ENCODE measurements at places on chromosomes 4 and X. TPM values are rescaled to one million over a fixed set of nuclear protein-coding genes. Genes with fewer than 3 reads are reported as not detected.

SLC26A1 gene
- total RNA-seq = not detected

PPP4R3C gene
- not detected for total RNA-seq

SPP1 gene
- total RNA-seq = 9.0 TPM

ZNF275 gene
- total RNA-seq = 0.87 TPM

SPANXB1 gene
- total RNA-seq = not detected

KLKB1 gene
- total RNA-seq = not detected

ATP7A gene
- total RNA-seq = 11.3 TPM

MSANTD1 gene
- 4.6 TPM for total RNA-seq

RHOH gene
- 4.1 TPM for total RNA-seq

HPSE gene
- total RNA-seq = under 0.01 TPM

MAP7D3 gene
- 7.5 TPM for total RNA-seq

ADAM29 gene
- total RNA-seq = not detected

ANXA5 gene
- total RNA-seq = 102 TPM

UGT2A1 gene
- not detected for total RNA-seq

TEC gene
- total RNA-seq = 4.2 TPM

TRIML2 gene
- total RNA-seq = not detected

GRCh38 chrX:69097451-69098236 is 67.6 kb downstream of the PJA1 start:
- DNase-seq = no peak

DNA sequence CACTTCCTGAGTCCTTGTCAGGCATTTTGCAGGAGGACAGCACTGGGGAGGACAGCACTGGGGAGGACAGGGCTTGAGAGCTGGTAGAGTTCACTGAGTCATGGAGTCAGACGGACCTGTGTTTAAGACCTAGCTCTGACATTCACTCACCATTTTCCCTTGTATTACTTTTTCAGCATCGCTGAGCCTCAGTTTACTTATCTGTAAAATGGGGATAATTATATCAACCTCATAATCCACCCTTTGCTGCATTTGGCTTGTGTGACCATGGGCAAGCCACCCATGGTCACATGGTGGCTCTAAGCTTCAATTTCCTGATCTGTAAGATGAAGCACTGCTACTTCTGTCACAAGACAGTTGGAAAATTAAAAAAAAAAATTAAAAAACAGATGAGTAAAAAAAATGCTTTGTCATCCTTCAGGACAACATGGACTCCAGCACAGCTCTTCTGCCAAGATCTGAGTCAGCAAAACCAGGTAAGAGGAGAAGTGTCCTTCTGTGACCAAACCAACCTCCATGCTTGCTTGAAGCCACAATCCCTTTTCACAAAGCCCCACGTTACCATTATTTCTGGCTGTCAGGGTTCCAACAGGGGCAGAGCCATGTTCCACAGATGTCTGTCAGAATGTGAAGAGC is 275.5 kb downstream of the RAB28 start:
- no peak for DNase-seq

GRCh38 chr4:95362906-95363558 is 185.7 kb downstream of the UNC5C start:
- DNase-seq = no peak

- DNase-seq = no peak
These were observed 68.0 kb upstream of the ATXN3L start for GRCh38 chrX:13387666-13388494.

DNA sequence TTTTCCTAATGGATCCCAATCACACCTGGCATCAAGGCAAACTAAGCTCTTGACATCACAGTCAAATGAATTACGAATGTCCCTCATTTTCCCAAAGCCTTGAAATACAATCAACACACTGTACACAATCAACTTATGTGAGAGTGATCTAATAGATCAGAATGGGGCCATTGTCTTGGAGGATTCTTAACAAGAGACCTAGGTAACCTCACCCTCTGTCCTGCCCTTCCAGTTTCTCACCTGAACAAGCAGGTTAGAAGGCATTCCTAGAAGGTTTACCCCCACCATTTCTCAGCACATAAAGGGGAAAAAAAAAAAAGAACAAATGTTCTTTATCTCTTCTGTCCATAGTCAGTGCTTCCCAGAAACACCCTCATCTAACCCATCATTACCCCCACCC is 6.3 kb downstream of the SLC39A8 start:
- DNase-seq = no peak

DNA sequence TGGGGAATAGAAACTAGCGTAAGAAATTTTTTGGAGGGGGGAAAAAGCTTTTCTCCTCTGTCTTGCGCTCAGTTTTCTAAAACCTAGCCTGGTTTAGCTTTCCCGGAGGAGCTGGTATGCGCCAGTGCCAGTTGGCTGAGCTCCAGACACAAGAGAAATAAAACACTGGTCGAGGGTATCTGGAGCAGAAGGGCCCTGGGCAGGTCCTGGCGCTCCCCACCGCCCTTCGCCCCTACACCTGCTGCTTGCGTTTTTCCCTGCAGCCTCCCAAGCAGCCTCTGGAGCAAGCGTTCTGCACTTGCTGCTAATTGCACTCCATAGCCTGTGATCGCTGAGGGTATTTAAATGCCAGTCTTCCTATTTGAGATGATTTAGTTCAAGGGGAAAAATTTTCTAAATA is 816 bp downstream of the EREG start:
- DNase-seq = peak; percentile 59

GRCh38 chr4:20203508-20203907 is 48.2 kb upstream of the SLIT2 start:
- DNase-seq = peak; percentile 10

- DNase-seq = no peak
These were observed 81.0 kb downstream of the MGST2 start for GRCh38 chr4:139746431-139747171.

DNA sequence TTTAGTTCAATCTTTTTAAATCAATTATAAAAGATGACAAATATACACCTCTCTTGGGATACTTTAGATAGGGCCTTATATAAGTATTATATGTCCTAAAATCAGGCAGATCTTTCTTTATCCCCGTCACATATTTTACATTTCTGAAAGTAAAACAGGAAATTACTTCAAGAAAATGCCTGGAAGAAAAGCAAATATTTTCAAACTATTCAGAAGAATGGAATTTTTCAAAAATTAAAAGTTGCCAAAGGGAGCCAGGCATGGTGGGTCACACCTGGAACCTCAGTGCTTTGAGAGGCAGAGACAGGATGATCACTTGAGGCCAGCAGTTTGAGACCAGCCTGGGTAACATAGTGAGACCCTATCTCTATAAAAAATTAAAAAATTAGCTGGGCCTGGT is 34.4 kb downstream of the MGARP start:
- DNase-seq = no peak

DNA sequence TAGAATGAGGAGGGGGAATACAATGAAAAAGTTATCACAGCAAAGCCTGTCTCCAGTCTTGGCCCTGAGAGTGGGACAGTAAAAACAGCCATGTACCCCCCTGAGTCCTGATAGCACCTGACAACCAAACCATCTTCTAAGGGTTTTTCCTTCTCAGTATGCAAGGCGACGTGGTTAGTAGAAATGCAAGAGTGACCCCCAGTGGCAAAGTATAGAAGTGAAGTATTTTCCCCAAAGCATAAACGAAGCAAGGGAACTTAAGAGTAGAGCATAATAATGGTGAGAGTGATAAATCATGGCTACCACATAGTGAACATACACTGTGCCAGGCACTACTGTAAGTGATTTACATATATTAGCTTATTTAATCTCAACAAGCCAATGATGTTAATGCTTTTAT is 52.8 kb downstream of the FAM47C start:
- DNase-seq = peak; percentile 62

GRCh38 chr4:128244379-128244778 is 43.2 kb downstream of the PGRMC2 start:
- DNase-seq = no peak

- DNase-seq = no peak
These were observed 1494.4 kb downstream of the STIM2 start for GRCh38 chr4:28354880-28355656.

DNA sequence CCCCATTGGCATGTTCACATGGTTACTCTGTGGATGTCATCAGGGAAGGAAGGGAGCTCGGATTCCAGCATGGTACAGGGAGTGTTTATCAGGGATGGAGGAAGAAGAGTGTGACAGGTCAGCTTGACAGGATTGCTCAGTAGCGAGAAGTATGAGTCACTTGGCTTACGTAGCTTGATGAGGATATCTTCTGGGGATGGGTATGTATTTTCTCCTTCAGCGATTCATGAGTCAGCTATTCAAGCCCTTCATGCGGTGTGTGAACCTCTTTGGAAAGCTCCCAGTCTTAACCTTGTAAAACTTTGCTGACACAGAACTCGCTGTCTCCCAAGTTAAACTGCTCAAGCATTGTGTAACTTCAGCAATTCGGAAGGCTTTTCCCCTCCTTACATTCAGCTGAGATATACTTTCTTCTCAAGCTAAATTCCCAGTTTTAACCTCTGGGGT is 275.4 kb downstream of the ARHGAP10 start:
- no peak for DNase-seq

DNA sequence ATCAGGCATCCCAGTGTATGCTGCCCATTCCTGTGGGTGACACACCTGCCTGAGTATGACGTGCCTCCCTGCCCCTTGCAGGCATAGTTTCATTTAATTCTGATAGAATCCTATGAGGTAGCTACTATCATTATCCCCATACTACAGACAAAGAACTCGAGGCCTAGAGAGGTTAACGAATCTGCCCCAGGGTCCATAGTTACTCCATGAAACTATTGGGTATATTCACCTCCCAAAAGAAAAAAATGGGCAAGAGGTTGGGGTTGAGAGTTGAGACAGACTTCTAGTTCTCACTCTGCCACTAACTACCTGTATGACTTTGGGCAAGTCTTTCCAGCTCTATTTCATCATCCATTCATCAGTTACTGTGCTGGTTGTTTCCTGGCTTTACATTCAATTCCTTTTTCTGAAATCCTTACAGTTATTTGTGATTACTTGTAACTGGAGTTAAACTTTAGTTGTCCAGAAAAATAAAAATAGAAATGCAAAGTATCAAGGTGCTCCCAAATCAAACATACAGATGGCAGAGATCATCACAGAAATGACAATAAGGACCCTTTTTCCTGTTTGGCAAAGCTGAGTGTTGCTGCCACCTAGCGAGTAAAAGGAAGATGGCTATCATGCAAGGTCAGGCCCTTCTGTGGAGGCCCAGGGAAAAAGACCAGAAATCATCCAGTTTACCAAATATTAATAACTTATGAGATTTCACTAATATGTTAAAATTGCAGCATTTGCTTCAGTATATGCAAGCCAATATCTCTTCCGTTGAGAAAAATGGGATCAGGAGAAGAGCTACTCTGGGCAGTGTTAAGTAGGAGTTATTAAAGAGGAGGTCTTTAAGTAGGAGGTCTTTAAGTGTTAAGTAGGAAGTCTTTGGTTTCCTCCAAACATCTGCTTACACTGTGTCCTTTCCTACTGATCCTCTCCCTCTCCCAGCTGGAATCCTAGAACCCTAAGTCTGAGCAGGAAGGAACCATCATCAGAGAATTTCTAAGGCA is 17.1 kb upstream of the MAP7D3 start:
- DNase-seq = peak; percentile 74

GRCh38 chr4:126061655-126062054 is 746.9 kb downstream of the FAT4 start:
- DNase-seq = no peak

DNA sequence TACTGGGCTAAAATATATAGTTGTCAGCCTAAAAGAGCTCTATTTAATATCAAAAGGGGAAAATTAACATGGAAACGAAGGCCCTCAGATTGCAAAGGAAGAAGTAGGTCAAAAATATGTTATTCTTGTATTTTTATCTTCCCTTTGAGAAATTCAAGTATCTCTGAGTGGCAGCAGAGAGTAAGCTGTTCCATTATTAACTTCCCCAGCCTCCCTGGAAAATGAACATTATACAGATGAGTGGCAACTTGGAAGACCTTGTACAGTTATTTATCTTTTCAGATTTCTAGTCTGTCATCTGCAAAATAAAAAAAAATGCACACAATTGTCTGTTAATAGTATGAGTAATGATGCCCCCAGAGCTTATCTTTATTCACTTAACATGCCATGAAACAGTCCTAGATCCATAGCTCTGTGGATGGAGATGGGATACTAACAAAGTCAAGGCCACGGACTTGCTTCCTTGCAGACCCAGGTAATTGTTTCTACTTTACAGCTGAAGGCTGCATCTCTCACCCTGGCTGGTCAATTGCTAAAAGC is 93.0 kb downstream of the CORIN start:
- DNase-seq = no peak

GRCh38 chrX:119729408-119730201 is 28.8 kb upstream of the SOWAHD start:
- peak; percentile 79 for DNase-seq

DNA sequence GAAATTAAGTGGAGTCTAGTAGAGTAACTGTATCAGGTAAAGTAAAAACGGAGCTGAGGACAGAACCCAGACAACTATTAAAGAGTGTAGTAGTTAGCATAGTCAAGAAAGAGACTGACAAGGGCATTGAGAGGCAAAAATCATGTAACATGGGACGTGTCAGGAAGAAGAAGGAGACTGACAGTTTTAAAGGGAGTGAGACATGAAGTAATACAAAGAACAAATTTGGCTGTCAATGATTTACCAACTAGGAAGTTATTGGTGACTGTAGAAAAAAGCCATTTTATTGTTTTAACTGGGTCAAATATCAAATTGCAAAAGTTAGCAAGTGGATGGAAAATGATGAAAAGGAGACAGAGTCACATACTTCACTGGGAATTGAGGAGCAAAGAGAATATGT is 422.3 kb downstream of the MAPK10 start:
- DNase-seq = no peak

GRCh38 chr4:149980121-149980682 is 98.0 kb upstream of the DCLK2 start:
- DNase-seq = no peak

GRCh38 chr4:52966781-52967180 is 104.7 kb downstream of the RASL11B start:
- DNase-seq = no peak

- no peak for DNase-seq
These were observed 27.6 kb downstream of the WDR44 start for GRCh38 chrX:118373538-118373937.

- no peak for DNase-seq
These were observed 72.6 kb downstream of the SMARCA5 start for GRCh38 chr4:143586080-143586479.

GRCh38 chrX:23908219-23909004 is 606 bp downstream of the CXorf58 start:
- no peak for DNase-seq

GRCh38 chrX:110432906-110433215 is 74.2 kb downstream of the RTL9 start:
- no peak for DNase-seq

DNA sequence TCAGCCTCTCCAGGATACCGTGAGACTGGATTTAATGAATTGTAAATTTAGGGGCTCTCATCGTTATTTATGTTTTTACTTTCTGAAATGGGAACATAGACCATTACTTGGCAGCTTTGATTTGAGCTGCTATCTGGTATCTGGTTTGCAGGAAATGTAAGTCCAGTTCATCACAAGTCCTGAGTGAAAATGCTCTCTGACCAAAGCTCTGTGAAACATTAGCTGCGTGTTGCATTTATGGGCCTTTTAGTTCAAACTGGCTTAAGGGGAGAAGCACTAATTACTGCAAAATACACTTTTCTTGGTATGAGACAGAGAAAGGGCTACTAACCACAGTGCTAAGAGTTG is 420 bp downstream of the CC2D2A start:
- no peak for DNase-seq

- DNase-seq = no peak
These were observed 841.6 kb upstream of the AADAT start for GRCh38 chr4:170931321-170931720.

GRCh38 chr4:153245775-153246174 is 41.5 kb downstream of the TRIM2 start:
- no peak for DNase-seq
